ENCODE measurements at places on chromosomes 4 and X.

DNA sequence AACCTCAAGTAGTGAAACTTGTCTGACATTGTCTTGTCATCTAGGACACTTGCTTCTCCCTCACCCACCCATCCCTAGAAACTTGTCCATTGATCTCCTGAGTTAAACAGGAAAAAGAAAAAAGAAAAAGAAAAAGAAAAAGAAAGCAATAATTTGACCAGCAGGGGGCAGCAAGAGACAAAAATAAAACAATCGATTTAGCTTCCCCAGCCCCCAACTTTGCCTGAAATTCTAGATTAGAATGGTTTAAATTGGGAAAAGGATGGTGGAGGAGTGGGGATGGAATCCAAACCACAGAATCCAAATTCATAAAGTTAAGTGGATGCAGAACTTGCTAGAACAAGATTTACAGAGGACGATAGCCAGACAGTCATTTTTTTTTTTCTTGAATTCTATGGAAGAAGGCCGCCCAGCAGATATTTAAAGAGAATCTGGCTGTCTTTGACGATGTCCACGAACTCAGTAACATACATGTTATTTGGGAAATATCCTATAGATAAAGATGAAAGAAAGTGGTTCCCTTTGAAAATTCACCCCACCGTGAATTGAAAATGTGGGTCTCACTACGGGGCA is 282.9 kb downstream of the USP46 start:
- peak; percentile 69 for DNase-seq

GRCh38 chrX:38103857-38104812 is 97.8 kb downstream of the SYTL5 start:
- no peak for DNase-seq

GRCh38 chrX:111568354-111568753 is 56.9 kb downstream of the SERTM2 start:
- peak; percentile 2 for DNase-seq

GRCh38 chr4:91984466-91984865 is 319.3 kb upstream of the GRID2 start:
- no peak for DNase-seq

- no peak for DNase-seq
Observed at GRCh38 chr4:11743976-11744375, 315.3 kb upstream of the HS3ST1 start.

- no peak for DNase-seq
Observed at GRCh38 chr4:5746250-5746649, 35.2 kb downstream of the EVC start.

DNA sequence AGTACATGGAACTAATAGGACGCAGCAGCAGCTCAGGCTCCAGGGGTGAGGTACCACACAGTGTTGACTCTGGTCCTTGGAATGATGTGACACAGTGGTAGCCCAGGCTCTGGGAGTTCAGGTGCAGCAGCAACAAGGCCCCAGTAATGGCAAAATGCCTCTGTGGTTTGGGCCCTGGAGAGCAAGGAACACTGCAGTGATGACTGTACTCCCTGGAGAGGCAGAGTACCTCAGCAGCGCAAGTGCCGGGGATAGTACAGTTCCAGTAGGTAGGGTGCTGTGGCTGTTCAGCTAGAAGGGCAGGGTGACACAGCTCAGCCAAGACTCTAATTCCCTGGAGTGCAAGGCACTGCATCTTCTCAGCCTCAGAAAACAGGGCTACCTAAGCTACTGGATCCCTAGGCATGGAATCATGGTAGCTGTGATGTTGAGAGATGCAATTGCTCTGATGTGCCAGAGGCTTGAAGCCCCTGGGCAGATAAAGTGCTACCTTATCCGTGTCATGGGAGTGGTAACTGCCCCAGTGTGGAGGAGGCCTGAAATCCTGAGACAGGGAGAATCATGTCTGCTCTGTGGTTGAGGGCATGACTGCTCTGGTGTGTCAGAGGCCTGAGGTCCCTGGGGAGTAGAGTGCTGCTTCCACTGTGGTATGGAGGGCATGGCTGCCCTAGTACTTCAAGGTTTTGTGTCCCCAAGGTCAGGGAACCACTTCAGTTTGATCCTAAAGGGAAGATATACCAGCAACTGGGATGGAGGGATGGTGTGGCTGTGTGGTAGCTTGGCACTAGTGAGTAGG is 55.2 kb downstream of the AREG start:
- peak; percentile 77 for DNase-seq

DNA sequence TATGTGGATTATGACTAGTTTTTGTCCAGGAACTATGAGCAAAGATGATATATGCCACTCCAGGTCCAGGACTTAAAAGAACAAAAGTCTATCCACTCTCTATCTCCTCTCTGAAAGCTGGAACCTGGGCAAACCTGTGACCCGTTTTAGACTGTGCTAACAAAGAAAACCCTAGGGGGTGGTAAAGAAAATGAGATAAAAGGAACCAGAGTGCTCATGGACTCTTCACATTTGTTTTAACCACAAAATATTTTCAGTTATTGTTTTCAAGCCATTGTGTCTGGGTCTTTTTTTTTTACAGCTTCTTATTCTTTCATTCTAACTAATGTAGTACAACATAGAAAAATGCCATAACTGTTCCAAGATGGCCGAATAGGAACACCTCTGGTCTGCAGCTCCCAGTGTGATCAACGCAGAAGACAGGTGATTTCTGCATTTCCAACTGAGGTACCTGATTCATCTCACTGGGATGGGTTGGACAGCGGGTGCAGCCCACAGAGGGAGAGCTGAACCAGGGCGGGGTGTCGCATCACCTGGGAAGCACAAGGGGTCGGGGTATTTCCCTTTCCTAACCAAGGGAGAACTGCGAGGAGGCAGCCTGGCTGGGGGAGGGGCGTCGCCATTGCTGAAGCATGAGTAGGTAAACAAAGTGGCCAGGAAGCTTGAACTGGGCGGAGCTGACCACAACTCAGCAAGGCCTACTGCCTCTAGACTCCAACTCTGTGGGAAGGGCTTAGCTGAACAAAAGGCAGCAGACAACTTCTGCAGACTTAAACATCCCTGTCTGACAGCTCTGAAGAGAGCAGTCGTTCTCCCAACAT is 45.1 kb downstream of the CHM start:
- DNase-seq, result peak; percentile 45

- DNase-seq, result no peak
Observed at GRCh38 chrX:100341142-100341510, 68.9 kb downstream of the PCDH19 start.

- DNase-seq, result peak; percentile 50
Observed at GRCh38 chr4:84967243-84967690, 777 bp upstream of the WDFY3 start.

GRCh38 chr4:52838729-52839586 is 23.2 kb upstream of the RASL11B start:
- no peak for DNase-seq

GRCh38 chrX:65932173-65933084 is 107.5 kb downstream of the VSIG4 start:
- DNase-seq, result no peak

DNA sequence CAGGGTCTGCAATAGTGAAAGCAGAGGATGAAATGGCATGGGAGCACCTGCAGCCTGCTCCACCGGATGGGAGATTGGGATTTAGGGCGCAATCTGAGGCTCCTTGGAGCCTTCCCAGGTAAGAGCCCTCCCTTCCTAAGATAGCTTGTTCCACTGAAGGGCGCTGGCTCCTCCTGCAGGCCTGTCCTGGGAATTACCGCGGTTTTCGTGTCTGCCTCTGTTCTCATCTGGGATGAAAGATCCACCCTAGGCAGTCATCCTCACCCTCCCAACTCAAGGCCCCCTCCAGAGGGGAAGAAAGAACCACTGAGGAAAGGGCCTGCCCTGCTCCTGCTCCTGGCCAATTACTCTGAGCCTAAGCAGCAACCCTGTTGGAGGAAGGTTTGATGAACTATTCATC is 547.5 kb downstream of the SMARCA1 start:
- DNase-seq, result peak; percentile 0

DNA sequence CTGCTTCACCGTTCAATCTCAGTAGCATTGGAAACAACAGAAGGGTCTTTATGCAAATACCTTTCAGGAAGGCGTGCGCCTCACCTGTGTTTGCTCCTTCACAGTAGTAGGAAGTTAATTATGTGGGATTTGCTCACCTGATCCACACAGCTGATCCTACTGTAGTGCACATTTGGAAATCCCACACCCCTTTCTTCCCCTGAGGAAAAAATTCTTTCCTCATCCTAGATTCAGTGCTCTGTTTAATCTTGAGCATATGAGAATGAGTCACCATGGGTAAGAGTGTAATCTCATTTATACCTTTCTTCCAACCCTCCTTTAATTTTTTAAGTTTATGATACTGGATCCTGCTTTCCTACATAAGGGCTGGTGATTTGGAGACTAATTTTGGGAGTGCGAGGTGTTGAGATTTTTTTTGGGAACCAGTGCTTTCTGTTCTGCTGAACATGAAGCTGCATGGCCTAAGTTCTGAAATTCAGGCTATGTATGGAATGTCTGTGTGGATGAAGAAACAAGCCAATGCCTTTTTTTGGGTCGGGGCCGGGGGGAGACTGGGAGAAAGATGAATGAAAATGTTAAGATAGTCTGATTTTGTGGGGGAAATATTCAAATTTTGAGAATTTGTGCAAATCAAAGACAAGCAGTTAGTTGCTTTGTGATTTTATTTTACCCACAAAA is 19.0 kb downstream of the GAB1 start:
- peak; percentile 44 for DNase-seq

DNA sequence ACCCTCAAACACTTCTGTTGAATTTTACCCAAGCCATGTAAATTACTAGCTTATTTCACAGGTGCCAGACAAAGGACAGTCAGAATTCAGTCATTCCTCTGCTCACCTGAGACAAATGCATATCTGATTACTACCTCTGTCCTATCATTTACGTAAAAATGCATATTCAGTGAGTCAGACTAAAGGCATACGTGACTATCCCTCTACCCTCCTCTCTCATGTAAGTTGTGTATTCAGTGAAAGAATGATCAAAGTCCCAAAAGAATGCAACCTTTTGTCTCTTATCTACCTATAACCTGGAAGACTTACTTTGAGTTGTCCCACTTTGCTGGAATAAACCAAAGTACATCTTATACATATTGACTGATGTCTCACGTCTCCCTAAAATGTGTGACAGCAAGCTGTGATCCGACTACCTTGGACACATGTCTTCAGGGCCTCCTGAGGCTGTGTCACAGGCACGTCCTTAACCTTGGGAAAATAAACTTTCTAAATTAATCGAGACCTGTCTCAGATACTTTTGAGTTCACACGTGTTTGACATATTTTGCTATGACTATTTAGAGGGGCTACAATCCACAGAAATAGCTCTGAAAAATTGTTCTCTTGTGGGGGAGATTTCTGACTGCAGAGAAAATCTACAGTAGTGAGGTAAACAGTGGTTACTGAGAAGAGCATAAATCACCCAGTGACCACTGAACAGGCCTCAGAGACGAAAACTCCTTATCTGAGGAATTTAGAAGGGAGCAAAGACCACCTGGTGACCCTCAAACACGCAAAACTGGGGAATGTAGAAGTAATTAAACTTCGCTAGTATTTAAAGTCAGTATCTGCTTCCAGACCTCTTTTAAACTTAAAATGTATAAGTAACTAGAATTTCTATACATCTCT is 1575.8 kb downstream of the STIM2 start:
- no peak for DNase-seq

DNA sequence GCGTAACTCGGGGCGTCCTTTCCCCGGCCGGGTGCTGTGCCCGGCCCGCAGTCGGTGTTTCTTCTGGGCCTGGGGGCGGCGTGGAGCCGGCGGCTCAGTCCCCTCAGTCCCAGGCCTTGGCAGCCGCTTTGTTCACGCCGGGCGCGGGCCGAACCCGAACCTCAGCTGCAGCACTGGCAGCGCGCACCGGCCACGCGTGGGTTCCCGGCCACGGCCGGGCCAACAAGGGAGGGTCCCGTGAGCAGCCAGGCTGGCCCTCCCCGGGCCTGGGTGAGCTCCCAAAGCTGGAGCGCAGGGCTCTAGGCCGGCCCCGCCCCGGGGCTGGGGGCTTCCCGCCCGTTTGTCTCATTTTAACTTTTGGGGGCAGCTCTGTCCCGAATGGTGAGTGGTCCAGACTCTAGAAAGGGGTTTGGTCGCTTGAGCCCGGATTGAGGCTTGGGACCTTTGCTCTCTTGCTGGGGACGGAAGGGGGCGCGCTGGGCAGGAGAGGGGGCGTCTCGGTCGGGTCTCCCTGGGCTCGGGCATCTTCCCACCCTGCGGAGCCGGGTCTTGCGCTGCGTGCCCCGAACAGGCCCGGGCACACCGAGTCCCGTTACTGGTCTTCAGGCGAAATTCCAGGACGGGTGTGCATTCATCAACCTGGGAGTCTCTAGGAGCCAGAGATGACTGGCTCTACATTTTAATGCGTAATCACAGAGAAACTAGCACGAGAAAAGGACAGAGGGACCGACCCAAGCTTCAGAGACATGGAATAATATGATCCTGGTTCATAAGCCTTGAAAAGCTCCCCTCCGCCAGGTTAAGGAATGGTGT is 177.1 kb downstream of the CBR4 start:
- DNase-seq, result peak; percentile 35

DNA sequence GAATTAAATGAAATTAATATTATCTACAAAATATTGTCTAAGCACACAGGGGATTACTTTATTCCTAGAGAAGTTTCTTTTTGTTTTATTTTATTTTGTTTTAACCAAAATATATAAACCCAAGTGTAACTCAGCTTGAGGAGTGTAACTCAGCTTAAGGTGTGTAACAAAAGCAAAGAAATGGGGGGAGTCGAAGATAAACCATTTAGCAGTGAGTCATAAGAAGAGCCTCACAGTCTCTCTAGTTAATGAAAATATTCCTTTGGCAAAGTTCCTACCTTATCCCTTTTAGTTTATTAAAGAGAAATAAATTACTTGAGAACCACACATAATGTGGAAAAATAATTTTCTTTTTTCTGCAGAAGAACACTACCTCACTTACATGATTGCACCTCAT is 261.8 kb downstream of the KCTD8 start:
- no peak for DNase-seq

- DNase-seq, result peak; percentile 66
Observed at GRCh38 chrX:123665197-123665596, 67.7 kb downstream of the THOC2 start.

DNA sequence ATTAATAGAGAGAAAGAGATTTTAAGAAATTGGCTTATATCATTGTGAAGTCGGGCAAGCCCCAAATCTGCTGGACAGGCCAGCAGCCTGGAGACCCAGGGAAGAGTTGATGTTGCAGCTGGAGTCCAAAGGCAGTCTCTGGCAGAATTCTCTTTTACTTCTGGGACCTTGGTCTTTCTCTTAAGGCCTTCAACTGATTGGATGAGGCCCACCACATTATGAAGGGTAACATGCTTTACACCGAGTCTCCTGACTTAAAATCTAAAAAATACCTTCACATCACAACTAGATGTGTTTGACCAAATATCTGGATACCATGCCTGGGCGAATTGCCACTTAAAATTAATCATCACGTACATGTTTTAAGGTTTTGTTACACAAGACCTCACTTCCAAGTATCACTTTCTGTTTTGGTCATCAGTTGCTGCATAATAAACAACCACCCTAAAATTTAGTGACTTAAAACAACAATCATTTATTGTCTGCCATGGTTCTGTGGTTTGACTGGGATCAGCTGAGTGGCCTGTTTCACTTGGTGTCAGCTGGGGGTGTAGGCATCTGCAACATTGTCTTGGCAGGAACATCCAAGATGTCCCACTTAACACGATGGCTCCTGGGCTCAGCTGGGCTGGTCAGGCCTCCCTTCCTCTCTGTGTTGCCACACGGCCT is 3.4 kb downstream of the CD38 start:
- DNase-seq, result peak; percentile 31

Measured in cardiac fibroblast (primary cell).